ENCODE measurements at places on chromosomes 7 and 10.

DNA sequence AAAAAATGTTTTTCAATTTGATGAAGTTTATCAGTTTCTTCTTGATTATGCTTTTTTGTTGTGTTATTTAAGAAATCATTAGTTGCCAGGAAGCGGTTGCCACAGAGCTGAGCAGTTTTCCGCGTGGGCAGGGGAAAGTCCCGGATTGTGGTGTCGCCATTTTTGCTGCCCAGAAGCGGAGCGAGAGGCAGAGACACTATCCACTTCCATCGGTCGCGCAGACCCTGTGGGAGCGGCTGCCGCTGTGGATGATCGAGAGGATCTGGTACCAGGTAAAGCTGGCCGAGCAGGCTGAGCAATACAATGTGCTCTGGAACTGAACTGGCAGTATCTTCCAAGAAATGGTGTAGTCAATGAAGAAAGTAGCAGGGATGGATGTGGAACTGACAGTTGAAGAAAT, 119.8 kb downstream of the ZNF736 start:
- DNase-seq = no peak

GRCh38 chr7:149321978-149322541, 60.1 kb downstream of the ZNF783 start:
- DNase-seq = no peak

GRCh38 chr7:23212841-23213240, 31.0 kb downstream of the NUP42 start:
- DNase-seq = no peak

DNA sequence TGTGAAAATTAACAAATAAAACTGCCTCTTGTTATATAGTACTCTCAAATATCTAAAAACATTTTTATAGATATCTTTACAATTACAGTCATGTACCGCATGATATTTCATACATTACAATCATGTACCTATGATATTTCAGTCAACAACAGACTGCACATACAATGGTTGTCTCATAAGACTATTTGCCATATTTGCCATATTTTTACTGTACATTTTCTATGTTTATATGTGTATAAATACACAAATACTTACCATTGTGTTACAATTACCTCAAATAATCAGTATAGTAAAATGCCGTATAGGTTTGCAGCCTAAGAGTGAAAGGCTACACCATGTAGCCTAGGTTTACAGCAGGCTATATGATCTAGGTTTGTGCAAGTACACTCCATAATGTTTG, 336.0 kb upstream of the PCDH15 start:
- no peak for DNase-seq

DNA sequence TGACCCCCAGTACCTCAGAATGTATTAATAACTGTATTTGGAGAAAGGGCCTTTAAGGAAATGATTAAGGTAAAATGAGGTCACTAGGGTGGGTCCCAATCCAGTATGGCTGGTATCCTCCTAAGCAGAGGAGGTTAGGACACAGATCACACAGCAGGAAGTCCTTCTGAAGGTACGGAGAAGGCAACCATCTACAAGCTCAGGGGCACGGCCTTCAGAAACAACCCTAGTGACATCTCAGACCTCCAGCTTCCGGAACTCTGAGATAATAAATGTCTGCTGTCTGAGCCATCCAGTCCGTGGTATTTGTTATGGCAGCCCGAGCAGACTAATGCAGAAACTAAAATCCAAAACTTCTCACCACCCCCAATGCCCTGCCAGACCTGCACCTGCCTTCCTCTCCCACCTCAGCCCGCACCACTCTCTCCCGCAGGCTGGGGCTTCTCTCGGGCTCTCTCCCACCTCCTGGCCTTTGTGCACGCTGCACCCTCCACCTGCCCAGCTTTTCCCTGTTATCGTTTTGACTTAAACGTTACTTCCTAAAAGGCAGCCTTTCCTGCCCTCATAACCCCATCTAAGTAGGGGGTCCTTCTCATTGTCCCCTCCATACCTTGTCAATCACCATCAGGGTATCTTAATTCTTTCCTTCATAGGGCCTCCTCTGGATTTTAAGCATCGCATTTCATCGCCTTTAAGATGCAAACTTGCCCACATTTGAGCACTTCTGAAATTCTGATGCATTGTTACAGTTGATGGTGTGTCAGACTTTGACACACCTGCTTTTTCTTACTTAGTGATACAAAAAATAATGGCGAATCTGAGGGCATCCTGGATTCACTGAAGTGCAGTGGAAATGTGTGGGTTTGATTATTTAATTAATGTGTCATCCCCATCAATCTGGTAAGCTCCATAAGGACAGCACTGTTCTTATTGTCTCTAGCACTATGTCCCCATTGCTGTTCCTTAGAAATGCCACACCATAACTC, 32.2 kb upstream of the AQP1 start:
- DNase-seq = no peak

DNA sequence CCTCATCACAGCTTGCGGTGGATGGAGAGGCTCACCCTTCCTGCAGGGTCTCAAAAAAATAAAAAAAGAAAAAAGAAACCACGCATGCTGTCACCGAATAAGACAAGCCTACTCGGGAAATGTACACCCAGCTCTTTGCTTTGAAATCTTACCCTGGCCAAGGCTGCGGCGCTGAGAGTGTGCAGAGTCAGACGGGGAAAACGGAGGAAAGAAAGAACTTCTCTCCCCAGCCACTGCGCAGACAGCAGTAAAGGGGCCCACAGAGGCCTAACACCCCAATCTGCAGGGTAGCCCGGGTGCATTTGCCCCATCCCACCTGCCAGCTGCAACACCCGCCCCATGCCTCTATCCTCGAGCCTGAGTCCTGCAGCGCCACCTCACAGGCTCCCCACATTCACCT, 14.8 kb downstream of the SLIT1 start:
- DNase-seq = no peak

DNA sequence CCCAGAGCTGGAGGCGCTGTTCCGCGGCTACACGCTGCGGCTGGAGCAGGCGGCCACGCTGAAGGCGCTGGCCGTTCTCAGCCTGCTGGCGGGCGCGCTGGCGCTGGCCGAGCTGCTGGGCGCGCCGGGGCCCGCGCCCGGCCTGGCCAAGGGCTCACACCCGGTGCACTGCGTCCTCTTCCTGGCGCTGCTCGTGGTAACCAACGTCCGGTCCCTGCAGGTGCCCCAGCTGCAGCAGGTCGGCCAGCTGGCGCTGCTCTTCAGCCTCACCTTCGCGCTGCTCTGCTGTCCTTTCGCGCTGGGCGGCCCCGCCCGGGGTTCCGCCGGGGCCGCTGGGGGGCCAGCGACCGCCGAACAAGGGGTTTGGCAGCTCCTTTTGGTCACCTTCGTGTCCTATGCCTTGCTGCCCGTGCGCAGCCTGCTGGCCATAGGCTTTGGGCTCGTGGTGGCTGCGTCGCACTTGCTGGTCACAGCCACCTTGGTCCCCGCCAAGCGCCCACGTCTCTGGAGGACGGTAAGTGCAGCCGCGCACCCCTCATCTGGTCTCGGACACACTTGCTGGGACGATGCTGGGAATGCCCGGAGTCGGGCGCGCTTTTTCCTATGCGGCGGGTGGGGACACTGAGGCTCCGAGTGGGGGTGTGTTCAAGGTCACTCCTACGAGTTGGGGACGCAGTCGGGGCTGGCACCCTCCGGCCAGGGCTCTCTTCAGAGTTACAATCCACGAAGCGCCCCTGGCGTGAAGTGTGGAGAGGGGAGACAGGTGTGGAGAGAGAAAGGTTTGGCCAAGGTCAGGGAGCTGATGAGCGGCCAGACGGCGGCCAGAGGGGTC, 717 bp downstream of the ADCY1 start:
- DNase-seq = peak; percentile 11

- DNase-seq = peak; percentile 82
Measured at GRCh38 chr10:87094373-87095235, at the start of the genes GLUD1 and SHLD2. Gene GLUD1, minus strand, starts transcription at chr10:87094843. Its CDS starts 74 bp downstream, at chr10:87094769. Gene SHLD2, plus strand, starts transcription at chr10:87095206. Its CDS starts 56,149 bp downstream, at chr10:87151355.

DNA sequence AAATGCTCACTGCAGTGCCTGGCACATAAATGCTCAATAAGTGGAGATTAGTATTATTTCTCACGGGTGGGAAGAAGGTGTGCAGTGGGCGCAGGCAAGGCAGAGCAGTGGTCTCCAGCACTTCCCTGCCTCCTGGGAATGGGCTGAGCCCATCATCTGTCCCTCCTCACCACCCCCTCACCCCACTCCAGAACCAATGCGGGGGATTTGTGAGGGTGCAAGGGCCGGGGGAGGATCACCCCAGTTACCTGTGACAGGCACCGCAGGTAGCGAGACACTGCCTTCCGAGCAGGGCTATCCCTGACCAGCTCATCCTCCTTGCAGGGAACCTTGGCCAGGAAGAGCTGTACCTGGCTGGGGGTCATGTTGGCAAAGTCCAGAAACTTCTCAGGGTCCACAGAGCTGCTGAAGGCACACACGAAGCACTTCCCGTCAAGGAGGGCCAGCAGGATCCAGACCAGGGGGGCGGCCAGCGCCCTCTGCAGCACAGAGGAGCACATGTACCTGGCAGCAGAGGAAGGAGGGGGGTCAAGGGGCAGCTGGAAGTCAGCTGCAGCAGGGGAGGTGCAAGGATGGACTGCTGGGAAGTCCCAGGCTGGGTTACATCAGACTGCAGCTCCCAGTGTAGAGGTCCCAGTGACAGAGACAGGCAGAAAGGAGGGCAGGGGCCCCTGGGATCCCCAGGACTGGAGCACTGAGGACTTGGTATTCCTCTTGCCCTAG, 2.8 kb downstream of the CALHM3 start:
- no peak for DNase-seq

- DNase-seq = no peak
Measured at GRCh38 chr10:7133958-7134357, 276.9 kb downstream of the SFMBT2 start.

- DNase-seq = no peak
Measured at GRCh38 chr10:65566906-65567305, 1358.9 kb upstream of the LRRTM3 start.

DNA sequence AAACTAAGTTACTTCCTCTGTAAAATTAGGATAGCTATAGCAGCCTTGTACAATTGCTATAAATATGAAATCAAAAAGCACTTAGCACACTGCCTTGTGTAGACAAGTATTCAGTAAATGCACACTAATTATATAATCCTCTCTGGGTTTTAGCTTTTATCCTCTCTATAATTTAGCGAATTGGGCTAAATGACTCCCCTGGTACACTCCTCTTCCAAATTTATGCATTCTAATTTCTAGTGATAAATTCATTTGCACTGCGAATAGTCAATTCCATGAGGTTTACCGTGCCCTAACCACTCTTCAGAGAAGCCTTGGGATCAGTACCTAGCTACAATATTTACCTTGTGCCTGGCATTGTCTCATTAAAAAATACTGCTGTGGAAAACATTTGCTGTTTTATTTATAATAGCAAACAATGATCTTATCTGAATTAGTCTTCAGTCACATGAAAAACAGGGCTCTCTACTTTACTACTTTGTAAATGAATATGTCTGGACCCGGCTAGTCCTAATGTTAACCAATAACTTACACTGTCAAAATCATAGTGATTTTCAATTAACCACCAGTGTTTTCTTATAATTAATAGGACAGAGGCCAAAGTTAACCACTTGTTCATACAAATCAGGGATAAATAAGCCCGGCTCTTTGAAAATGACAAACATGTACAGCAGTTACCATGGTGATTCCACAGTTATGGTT, 577.9 kb downstream of the IPMK start:
- DNase-seq = no peak

DNA sequence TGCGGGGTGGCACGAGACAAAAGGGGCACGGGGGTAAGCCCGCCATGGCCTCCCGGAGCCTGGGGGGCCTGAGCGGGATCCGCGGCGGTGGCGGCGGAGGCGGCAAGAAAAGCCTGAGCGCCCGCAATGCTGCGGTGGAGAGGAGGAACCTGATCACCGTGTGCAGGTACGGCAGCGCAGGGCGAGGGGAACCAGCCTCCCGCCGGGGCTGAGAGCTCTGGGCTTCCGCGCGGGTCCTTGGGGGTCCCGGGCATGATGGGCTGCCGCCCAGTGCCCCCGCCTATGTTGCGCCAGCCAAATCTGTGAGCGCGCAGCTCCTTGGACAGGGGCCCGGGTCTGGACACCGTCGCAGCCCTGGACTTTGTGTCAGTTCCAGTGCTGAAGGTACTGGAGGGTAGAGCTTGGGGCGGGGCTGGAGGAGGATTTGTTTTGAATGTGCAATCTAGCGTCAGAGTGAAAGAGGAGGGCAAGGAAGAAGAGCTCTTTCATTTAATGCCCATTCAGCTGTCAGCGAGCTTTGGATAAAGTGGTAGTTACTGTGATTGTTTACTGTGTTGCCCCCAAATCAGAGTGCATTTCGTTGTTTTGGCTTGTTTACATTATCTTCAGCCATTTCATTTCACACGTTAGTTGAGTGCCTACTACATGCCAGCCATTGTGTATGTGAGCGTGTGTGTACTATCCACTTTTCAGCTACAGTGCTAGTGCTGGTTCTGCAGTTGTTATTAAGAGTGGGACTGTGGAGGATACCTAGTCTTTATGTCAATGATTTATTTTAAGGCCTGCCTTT, 777 bp downstream of the RUNDC3B start:
- peak; percentile 44 for DNase-seq

GRCh38 chr7:125355899-125356298, 426.3 kb upstream of the POT1 start:
- no peak for DNase-seq

GRCh38 chr7:14389181-14389591, 399.7 kb upstream of the ETV1 start:
- no peak for DNase-seq

DNA sequence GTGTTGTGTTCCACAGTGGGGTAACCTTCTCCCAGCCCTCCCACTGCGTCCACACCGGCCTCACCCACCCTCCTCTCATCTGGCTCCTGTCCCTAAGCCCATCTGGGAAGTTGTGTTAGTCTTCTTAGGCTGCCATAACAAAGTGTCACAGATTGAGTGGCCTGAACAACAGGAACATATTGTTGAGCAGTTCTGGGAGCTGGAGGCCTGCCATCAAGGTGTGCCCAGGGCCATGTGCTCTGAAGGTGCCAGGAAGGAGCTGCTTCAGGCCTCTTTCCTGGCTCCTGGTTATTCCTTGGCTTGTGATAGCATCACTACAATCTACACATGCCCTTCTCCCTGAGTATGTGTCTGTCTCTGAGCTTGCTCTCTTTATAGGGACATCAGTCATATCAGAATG, 327.6 kb upstream of the COBL start:
- no peak for DNase-seq

DNA sequence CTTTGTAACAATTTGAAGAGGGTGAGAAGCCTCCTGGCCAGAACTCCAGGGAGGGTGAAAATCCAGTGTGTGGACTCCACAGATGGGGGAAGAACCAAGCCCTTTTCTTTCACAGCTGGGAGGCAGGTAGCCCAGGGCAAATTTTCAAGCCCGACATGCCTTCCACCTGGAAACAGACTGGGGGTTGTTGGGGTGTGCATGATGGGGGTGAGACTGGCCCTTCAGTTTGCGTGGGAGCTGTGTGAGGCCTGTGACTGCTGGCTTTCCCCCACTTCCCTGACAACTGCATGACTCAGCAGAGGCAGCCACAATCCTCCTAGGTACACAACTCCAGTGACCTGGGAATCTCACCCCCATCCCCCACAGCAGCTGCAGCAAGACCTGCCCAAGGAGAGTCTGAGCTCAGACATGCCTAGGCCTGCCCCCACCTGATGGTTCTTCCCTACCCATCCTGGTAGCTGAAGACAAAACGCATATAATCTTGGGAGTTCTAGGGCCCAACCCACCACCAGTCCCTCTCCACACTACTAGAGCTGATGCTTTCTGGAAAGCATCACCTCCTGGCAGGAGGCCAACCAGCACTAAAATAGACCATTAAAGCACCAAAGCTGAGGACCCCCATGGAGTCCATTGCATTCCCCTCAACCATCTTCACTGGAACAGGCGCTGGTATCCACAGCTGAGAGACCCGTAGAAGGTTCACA, 445.4 kb downstream of the TFEC start:
- DNase-seq = peak; percentile 23

Data from kidney glomerular epithelial cell (primary cell).